ENCODE measurements at places on chromosomes 2 and 18.

DNA sequence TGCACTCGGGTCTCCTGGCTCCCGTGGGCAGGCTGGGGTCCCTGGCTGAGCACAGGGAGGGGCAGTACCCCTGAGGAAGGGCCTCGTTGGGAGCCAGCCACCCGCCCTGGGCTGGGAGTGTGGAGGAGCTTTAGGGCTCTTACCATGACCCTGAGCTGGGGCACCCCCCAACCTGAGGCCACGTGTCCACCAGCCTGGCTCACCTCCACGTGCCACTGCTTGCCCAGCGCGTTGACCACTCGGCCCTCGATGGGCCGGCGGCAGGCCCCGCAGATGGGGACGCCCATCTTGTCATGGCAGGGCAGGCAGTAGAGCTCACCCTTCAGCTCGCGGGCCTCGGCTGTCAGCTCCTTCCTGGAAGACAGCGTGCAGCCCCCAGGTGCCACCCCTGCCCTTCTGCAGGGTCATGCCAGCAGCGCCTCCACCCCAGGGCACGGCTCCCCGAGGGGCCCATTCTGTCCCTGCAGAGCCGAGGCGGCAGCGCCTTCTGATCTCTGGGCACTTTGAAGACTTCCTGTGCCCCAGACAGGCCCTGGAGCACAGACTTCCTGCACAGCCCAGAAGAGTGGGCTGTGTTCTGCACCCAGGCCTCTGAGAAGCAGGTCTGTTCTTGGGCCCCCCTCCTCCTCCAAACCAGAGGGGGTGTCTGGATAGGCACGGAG lies 4.0 kb upstream of the GPR17 start:
- no peak for DNase-seq

DNA sequence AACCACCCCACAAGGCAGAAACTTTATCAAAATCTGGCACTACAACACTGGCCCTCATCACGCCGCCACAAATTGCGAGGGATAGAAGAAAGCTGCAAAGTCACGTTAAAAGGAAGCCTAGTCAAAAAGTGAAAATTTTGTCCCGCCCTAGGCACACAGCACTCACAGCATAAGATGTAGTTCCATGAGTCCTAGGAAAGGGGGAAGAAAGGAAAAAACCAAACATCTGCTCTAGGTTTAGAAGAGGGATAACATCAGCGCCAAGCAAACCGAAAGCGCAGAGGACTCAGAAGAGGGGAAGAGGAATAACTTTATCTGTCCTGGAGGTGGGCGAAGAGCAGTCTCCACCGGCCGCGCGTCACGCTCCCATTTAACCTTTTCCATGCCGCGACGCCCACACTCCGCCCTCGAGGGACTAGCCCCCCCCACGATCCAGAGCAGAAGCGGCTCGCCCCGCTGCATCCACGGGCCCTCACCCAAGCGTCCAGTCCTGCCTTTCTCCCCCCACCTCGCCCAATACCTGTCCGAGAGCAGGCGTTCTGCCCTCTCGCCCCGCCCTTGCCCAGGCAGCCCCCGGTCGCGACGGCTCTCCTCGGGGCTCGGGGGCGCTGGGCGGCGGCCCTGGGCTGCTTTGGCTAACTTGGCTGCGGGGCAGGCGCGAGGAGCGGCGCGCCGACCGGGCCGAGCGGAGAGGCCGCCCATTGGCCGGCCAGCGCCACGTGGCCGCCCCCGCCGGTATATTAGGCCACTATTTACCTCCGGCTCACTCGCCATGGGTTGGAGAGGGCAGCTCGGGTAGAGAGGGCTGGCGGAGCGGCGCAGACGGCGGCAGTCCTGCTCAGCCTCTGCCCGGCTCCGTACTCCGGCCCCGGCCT lies at the start of gene HOXD1:
Gene HOXD1 (plus strand): TSS at position 770 of the 875 bp plus-strand sequence. CDS start 134 bp downstream, outside the sequence.
- no peak for DNase-seq

- DNase-seq: no peak
Observed at GRCh38 chr18:45538444-45538843, 76.8 kb upstream of the SLC14A2 start.

DNA sequence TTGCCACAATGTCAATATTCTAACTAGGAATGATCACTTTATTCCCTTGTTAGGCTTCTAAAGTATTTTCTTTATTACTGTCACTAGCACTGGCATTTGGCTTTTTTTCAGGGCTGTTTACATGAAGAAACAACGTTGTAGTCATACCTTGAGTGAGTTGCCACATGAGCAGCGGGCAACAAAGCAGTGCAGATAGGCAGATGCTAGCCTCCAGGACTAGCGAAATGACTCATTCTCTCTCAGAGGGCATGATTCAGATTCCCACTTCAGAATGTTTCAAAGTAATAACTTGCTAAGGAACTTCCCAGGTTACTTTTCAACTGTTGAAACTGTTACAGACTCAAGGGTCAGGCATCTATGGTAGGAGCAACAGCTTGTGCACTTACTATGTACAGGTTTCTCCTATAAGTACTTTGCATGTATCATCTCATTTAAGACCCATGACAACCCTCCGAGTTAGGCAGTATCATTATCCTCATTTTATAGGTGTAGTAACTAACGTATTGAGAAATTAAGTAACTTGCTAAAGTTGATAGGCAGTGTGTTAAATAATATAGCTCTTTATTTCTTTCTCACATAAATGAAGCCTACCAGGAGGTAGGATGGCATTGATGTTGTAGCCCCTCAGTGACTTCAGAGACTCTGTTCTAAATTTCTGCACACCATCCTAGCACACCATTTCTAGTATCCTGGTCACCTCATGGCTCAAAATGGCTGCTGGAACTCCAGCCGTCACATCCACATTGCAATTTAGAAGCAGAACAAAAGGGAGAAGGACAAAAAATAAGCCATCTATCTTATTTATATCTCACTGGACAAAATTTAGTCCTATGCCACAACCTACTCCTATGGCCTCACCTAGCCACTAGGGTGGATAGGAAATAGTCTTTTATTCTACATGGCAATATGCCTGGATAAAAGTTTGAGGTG lies 83.3 kb downstream of the ICOS start:
- no peak for DNase-seq

- DNase-seq: no peak
Observed at GRCh38 chr2:240952496-240953246, 45.7 kb upstream of the SNED1 start.

DNA sequence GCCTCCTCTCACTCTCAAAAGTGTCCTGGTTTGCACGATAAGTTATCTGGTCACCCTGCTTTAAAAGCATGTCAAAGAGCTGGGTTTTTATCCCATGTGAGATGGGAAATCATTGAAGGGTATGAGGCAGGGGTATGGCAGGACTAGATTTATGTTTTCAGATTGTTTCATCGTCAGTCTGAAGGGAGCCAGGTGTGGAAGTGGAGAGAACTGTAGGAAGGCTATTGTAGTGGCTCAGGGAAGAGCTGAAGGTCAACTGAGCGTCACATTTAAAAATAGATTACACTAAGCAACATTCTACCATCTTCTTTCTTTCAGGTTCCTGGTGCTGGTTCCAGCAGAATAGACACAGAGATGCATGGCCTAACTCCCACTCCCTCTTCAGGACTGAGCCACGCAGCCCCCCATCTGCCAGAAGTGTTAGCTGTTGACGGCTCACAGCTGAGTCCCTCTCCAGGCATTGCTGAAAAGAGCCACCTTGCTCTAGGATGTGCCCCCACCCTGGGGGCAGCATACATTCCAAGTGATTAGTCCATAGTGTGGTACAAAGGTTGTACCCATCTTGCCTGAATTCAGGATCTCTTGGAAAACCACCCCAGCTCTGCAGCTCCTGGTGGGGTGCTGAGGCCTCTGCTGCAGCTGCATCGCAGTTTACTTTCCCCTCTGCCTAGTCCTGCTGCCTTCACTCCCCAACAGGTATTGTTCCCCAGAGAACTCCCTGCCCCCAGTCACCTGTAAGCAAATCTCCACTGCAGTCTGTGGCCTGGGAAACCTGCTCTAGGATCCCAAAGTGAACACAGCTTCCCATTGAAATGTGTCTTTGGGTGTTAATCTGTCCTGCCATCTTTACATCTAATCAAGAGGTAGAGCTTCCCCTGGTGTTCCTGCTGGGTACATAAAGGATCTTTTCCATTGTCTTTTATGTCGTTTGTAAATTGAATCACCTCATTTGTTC lies 79.5 kb upstream of the KLF7 start:
- DNase-seq: no peak

DNA sequence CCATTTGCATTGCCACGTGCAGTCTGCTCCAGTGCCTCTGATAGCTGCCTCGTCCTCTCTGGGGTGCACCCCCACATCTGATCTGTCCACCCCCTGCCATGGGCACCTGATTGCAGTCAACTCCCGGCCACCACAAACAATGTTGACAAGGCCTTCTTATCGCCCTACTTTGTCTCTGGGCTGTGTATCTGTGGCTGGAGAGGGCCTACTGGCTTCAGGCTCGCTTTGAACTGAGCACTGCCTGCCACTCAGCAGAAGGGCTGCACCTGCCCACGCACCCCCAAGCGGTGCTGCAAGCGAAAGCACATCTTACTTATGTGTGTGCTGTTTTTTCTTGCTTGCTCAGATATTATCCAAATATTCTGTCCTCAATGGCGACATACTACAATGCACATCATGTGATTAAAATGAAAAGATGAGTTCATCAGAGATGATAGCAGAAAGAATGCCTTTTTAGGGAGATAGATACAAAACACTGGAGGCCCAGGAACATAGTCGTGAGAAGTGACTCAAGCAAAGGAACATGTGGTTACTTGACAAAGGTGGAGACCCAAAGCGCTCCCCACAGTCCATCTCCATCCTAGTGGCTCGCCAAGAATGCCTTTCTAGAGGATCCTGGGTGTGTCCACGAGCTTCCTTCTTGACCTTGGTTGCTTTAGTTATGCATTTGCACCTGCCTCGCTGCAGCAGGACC lies 28.8 kb downstream of the FBLN7 start:
- DNase-seq: no peak

DNA sequence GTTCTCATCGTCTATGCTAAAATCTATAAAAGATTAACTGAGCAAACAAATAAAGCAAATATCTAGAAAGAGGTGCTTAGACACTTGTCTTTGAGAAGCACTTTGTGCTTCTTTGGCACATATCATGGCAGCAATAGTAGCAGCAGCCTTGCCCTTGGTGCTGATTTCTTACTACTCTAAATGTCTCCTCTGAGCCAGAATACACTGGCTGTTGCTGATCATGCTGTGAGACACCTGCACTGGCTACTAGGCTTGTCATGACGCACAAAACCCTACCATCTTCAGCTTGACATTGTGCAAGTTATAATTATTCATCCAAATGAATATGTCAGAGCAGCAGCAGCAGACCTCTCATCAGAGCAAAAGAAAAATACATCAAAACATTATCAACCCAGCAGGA lies 46.7 kb downstream of the FANCL start:
- DNase-seq: no peak

- DNase-seq: no peak
Observed at GRCh38 chr2:80335411-80335810, 30.9 kb upstream of the LRRTM1 start.

GRCh38 chr2:9779596-9780264 lies 63.5 kb upstream of the TAF1B start:
- DNase-seq: no peak

DNA sequence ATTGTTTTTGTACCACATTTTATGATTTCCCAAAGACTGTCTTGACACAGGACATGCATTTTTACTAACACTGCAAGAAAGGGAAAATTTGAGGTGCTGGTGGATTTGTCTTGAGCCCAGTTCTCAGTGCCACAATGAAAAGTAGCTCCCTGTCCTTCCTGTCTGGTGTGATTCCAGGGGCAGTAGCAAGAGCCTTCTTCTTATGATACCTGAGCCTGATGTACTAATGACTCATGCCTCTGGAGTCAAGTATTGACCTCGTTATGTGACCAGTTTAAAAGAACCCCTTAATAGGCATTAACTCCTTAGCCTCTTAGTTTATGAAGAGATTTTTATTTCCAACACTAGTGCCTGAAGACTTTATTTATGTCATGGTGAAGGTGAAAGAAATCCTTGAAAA lies 728.6 kb downstream of the SLC4A3 start:
- no peak for DNase-seq

- no peak for DNase-seq
Observed at GRCh38 chr2:189050165-189050712, 76.1 kb downstream of the COL3A1 start.

- no peak for DNase-seq
Observed at GRCh38 chr2:199309973-199310372, 147.8 kb downstream of the SATB2 start.

DNA sequence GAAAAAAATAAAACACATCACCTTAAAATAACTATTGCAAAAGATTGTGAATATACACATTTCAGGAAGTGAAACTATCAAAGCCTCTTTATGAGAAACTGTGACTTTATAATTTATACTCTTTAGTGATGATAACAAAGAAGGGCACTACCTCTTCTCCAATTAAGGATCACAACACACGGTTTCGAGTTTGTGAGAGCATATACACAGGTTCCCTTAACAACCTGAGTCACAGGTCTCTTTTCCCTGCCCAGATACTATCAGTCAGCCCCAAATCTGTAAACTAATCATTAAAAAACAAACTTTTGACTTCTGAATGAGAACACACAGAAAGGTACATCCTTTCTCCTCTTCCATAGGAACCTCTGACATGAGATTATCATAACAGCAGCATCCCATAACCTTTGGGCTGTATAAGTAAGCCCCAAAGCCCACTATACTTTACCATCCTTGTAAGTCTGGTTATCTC lies 44.9 kb downstream of the PTPN2 start:
- DNase-seq: no peak

- DNase-seq: no peak
Observed at GRCh38 chr2:40448476-40449079, 3.3 kb downstream of the SLC8A1 start.

DNA sequence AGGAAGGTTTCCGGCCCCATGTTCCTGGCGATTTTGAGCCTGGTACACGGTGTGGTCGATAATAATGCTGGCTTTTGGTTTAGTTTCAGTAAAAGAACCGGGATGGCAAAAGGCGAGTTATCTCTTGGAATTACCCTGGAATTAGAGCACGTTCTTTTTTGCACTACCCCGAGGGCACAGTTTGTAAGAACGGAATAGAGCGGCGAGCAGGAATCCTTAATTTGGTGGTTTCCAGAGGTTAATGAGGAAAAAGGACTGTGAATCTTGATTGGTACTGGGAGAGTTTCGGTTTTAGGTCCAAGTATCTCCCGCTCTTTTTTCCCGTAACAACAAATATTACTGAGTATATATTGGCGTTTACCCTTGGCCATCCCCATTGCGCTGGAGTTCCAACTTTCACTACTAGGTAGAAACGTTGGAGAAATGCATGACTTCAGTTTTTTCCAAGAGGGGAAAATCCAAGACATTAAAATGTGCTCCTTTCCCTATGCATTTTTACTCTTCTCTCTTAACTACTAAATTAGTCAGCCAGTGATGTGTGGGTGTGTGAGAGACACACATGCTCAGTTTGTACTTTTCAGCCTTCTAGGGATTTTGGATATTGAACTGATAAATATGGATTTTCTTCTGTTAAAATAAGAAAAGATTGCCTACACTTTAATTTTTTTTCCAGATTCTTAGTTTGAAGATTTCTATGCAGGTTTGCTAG lies 160.8 kb downstream of the AGPS start:
- DNase-seq: no peak

- no peak for DNase-seq
Observed at GRCh38 chr2:130264046-130264445, 65.8 kb upstream of the TUBA3E start.

DNA sequence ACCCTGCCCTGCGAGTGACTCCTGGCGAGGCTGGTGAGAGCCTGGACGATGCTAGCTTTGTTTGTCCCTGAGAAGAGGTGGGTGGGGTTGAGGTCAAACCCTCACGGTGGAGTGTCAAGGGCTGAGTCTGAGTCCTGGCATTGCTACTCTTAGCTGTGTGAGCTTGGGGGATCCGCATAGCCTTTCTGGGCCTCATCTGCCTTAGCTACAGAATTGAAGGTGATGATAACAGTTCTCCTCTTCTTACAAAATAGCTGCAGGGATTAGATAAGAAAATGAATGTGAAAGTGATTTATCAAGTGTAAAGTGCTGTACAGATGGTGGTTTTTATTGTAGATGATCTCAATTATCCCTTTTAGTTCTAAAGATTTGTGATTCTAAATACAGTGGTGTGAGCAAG lies 144.6 kb downstream of the LPIN1 start:
- DNase-seq: no peak
